Stimulated activated CD8-positive, alpha-beta memory T cell treated with anti-CD3 and anti-CD28 coated beads, Interleukin-4, amount 100 ng/mL, for 1 hour (primary cell): ENCODE measurements at places on chromosomes 3 and 15.

- no peak for DNase-seq
These were observed 62.7 kb downstream of the EEFSEC start for GRCh38 chr3:128215800-128216495.

DNA sequence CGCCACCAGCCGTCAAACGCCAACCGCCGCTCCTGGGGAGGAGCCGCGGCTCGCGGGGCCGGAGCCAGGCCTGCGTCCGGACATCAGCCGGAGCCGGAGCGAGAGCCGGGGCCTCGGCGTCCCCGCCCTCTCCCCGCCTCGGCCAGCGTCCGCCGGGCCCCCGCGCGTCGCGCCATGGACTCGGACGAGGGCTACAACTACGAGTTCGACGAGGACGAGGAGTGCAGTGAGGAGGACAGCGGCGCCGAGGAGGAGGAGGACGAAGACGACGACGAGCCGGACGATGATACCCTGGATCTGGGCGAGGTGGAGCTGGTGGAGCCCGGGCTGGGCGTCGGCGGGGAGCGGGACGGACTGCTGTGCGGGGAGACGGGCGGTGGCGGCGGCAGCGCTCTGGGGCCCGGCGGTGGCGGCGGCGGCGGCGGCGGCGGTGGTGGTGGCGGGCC lies 359 bp downstream of the ARIH1 start:
- peak; percentile 17 for DNase-seq

GRCh38 chr3:12288182-12289129 lies at the start of gene PPARG:
Gene PPARG (plus strand): TSS chr3:12289070. CDS start chr3:12379712, 90,642 bp downstream.
- no peak for DNase-seq

- no peak for DNase-seq
These were observed 44.8 kb downstream of the CEMIP start for GRCh38 chr15:80823995-80824394.

DNA sequence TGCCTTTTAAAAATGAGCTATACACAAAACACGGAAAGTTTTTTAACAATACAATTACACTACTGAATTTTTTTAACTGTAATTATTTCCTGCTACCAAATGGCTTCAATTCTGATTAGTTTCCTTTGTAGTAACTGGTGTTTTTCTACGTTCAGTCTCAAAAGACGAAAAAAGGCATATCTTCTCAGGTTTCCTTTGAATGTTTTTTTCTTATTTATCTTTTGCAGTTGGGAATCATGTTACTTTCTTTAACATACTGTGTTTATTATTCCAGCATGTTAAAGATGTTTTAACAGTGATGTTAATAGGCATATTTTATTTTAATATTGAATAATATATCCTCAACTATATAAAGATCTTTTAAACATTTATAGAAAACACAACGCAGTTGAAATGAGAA lies 1055.5 kb downstream of the ROBO1 start:
- no peak for DNase-seq

DNA sequence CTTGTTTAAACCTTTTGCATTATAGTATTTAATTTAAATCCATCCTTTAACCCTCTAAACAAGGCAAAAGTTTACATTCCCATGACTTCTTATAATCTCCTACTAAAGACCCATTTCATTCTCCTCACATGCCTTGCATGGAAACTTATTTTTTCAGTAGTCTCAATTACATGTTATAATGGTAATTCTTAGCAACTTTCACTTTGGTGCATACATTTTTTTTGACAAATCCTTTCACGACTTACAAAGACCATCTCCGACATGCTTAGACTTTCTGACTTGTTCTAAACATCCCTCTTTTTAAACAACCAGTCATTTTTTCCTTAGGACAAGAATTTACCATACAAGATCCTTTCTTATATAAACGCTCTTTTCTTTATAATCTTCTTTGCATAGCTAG lies 615.4 kb upstream of the GBE1 start:
- no peak for DNase-seq

DNA sequence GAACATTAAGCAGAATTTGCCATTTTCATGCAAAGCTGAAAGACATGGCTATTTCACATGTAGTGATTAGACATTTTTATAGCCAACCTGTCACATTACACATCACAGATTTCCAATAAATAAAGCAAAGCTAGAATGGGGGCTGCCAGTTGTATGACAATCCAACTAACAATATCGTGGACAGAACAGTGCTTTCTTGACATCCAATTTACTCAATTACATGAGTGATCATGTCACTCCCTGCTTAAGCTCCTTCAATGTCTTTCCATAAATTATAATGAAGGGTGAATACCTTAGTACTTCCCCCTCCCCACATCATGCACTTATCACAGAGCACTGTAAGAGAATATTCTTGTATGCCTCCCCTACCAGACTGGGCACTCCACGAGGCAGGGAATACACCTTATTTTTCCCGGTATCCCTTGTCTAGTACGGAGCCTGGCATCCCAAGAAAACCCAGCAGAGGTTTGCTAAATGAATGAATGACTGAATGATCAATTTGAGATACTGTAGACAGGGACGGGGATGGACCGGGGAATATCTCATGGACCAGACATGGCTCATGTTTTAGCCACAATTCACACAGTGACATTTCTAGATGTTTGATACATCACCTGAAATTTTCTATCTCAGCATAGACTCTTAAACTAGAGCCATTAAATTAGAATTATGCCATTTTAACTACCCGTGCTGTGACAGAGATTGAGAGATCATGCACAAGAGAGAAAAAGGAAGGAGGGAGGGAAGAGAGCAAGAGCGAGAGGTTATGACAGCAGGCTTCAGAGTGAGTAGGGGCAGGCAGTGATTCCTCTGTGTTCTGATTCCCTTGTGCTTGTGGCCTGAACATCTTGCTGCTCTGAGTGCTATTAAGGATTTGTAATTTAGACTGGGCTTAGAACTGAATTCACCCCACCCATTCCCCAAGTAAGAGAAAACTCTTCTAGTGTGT lies 77.7 kb downstream of the EPHB1 start:
- DNase-seq: no peak

- no peak for DNase-seq
These were observed 15.9 kb upstream of the LCMT2 start for GRCh38 chr15:43346305-43346704.

DNA sequence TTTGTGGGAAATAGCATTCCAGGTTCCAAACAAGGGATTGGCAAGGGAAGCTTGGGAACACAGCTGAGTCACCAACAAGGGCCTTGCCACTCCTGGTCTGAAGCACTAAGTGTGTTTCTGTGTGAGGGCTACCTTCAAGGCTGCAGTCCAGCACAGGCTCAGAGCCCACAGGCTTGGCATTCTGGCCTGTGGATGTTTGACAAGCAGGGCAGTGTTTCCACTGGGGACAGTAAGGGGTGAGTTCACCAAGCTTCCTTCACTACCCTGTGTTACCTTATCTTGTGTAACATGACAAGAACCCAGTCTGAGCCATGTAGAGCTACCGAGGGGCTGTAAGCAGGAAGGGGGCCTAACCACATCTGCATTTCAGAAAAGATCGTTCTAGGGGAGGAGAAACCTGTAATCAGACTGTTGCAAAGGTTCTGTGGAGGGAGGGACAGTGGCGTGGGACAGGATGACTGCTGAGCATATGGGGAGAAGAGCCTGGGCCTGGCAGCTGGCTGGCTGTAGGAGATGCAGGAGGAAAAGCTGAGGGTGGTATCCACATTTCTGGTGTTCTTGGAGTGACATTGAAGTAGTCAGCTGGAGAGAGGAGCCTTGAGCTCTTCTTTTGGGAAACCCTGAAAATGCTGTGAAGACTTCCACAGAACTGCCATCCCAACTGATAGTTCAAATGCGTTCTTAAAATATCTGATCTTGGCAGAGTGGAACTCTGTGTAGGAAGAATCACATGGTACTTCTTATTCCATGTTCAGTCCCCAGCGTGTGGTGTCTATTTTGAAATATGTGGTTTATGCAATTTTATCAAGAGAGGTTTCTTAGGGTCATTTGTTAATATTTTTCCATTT lies 61.3 kb downstream of the CTDSPL start:
- DNase-seq: no peak

GRCh38 chr3:114823061-114823460 lies 324.0 kb downstream of the ZBTB20 start:
- DNase-seq: no peak

DNA sequence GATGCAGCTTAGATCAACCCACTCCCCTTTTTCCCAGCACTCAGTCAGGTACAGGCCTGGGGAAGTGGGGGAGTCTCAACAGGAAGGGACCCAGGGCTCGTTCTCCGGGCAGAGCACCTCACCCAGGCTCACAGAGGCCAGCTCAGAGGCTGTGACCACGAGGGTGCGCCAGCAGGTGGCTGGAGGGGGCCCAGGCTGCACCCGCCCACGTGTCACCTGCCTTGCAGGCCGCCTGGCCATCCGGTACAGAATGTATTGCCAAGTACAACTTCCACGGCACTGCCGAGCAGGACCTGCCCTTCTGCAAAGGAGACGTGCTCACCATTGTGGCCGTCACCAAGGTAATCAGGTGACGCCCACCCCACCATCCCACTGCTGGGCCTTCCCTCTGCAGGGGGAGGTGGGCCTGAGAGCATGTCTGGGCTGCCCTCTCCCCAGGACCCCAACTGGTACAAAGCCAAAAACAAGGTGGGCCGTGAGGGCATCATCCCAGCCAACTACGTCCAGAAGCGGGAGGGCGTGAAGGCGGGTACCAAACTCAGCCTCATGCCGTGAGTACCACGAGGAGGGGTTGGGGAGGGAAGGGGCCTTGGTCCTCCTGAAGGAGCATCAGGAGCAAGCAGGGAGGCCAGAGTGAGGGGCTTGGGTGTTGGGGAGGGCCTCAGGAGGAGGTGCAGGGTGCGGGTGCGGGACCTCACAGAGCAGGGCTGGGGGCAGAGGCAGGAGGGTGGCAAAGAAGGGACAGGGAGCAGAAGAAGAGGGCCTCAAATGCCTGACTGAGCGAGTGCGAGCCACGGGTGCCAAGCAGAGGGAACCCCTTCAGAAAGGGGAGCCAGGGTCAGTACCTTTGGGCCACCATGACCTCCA lies 14.0 kb upstream of the LMAN1L start:
- no peak for DNase-seq

GRCh38 chr3:178646186-178646862 lies 110.1 kb downstream of the KCNMB2 start:
- DNase-seq: no peak

- DNase-seq: no peak
These were observed 299.9 kb downstream of the MECOM start for GRCh38 chr3:169363318-169364265.

GRCh38 chr3:135811651-135812050 lies 153.9 kb upstream of the PPP2R3A start:
- no peak for DNase-seq

GRCh38 chr3:46998121-46998851 lies 18.8 kb downstream of the NBEAL2 start:
- DNase-seq: peak; percentile 57

DNA sequence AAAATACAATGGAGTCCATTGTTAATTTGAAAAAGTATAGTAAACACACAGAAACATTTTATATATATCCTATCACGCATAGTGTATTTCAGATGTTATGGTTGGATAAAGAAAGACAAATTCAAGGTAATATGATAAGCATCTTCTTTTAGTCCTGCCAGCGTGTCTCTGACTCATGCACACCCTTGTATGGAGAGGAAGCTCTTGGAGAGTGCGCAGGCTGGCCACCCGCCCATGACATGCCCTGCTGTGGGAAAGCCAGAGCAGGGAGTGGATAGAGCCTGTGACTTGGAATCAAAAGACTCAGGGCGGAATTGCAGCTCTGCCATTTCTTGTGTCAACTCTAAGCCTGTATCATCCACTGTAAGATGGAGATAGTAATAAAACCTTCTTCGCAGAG lies 23.0 kb upstream of the COPG1 start:
- DNase-seq: no peak

- DNase-seq: no peak
These were observed 140.3 kb downstream of the ARPP21 start for GRCh38 chr3:35779611-35780010.

- no peak for DNase-seq
These were observed 244.2 kb downstream of the ADAMTS17 start for GRCh38 chr15:100097342-100098127.

DNA sequence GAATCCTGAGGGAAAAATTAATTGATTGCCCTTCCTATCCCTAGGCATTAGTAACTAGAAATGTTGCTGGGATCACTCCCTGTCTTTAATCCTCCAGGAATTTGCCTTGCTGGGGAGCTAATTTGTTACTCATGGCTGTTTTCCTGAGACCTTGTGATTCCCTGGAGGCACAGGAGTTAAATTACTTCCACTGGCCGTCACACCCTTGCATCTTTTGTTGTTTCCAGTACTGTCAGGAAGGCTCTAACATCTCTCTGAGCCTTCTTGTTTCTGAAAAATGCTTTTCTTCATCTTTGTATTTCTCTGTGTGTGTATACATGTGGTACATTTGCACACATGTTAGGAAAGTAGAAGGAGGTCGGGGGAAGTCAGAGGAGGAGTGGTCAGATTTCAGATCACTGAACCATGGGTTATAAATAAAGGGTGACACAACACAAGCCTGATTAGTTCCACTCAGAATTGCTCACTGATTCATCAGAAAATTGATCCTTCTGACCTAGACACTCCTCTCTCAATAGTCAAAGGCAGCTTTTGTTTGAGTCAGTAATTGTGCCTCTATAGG lies 23.5 kb upstream of the LRRFIP2 start:
- no peak for DNase-seq

DNA sequence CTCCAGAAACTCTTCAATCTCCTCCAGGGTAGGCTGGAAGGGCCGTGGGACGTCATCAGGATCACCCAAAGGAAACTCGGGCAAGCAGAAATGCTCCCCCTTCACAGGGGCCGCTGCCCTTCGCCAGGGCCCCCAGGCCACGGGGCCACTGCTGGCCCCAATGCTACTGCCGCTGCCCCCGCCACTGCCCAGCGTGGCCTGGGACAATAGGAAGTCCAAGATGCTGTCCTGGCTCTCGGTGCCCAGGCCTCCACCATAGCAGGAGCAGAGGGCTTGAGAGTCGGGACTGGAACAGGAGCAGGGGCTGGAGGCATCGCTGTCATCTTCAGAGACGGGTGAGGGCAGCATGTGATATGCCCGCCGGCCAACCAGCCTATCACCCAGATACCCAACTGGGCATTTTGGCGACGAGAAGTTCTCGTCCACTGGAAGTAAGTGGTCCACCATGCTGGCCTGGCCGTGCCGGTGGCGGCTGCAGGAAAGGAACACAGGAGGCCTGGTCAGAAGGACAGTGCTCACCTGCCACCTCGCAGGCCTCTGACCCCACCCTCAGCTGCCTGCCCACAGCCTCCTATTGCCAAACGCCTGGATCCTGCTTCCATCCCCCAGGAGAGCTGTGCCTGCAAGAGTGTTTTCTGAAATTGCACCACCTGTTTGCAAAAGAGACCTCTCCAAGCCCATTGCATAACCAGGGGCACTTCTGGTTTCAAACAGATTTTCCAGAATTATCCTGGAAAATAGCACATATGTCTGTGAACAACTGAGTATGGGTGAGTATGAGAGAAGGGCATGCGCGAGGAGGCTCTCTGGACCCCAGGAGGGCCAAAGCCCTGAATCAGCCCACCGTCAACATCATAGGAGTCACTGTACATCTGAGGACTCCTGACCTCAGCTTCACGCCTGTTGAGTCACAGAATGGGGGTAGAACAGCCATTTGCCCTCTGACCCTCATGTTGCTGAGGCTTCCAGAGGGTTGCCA lies 4.4 kb downstream of the KLF15 start:
- no peak for DNase-seq

- no peak for DNase-seq
These were observed 767.2 kb upstream of the LMCD1 start for GRCh38 chr3:7734456-7734855.
